H9 (cell line): ENCODE measurements at places on chromosomes 5 and 9. TPM values are rescaled to one million over a fixed set of nuclear protein-coding genes. Genes with fewer than 3 reads are reported as not detected.
A peak's percentile ranks its signal among the peaks of the same experiment; 100 is the strongest.

GRCh38 chr9:137441289-137441934 is at the start of gene ENTPD8:
Gene ENTPD8 (minus strand): TSS chr9:137441357. CDS start chr9:137438285, 3,072 bp downstream.
- H3K27ac ChIP-seq: no peak within 1 kb of the TSS
- H3K4me1 ChIP-seq: no peaks in the 10 kb centered on the region
- H3K27me3 ChIP-seq: no peaks in the 10 kb centered on the region
- DNase-seq: peak; percentile 95

GRCh38 chr5:102737161-102737560 is 17.9 kb upstream of the PAM start:
- no peaks in the 10 kb centered on the region for H3K4me1 ChIP-seq
- no peak overlapping the region for H3K27ac ChIP-seq
- no peaks in the 10 kb centered on the region for H3K27me3 ChIP-seq
- DNase-seq: no peak

DNA sequence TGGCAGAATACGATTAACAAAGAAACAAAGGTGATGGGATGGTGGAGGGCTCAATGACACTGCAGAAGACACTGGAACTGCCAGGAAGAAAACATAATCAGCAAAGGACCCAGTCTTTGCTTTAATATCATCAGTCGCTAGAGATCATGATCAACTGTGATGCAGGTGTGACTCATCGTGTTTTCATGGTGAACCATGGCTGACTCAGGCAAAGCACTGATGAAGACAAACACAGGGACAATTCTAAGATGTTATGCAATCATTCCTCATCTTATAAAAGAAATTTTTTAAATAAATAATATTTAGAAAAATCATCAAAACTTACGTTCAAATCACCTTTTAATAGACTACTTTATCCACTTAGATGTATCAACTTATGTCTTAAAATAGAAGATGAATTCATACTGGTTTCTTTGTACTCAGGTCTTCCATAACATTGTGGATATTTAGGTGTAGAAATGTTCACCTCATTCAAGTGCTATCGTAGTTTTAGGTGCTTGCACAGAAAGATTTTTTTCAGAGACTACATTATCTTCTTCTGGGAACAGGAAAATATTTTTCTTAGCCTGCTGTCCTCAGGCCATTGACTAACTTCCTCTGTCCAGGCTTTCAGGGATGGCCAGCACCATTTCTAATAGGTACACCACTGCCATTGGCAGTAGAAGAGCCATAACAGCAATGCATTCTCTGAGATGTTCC is 673.4 kb upstream of the MEF2C start:
- H3K27me3 ChIP-seq: no peaks in the 10 kb centered on the region
- no peaks in the 10 kb centered on the region for H3K4me1 ChIP-seq
- no peak overlapping the region for H3K4me3 ChIP-seq
- no peak overlapping the region for H3K27ac ChIP-seq

DNA sequence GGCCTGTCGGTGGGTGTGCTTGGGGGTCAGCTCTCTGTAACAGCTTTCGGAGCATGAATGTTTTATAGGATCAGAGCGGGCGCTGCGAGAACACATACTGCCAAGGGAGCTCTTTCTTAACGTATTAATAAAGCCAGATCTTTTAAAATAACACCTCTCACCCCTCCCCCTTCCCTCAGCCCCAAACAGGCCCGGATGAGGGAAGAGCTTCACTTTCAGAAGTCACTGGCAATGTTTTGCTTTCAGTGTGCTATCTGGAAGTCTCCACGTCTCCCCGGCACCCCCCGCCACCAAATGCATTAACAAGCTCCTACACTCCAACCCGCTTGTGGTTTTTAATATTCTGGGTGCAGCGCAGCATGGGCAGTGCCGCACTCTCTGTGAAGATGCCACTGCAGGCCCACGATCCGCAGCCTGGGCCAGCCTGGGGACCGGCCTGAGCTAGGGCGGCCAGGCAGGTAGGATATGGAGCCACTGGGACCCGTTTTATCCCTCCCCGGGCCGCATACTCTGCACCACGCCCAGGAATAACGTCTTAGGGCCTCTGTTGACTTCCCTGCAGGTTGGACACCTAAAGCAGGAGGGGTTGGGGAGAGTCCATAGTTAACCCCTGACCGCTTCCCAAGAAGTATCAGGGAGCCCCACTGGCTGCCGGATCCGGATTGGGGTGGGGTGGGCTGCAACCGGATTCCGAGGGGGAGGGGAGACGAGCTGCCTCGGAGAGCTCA is 12.6 kb downstream of the NR2F1 start:
- no peaks in the 10 kb centered on the region for H3K4me1 ChIP-seq
- no peak overlapping the region; the same call in 1 of the 2 replicates for H3K4me3 ChIP-seq
- DNase-seq: peak; percentile 33
- no peak overlapping the region for H3K27ac ChIP-seq
- no peaks in the 10 kb centered on the region for H3K36me3 ChIP-seq
- H3K27me3 ChIP-seq: peaks cover 96% of the 10 kb centered on the region

DNA sequence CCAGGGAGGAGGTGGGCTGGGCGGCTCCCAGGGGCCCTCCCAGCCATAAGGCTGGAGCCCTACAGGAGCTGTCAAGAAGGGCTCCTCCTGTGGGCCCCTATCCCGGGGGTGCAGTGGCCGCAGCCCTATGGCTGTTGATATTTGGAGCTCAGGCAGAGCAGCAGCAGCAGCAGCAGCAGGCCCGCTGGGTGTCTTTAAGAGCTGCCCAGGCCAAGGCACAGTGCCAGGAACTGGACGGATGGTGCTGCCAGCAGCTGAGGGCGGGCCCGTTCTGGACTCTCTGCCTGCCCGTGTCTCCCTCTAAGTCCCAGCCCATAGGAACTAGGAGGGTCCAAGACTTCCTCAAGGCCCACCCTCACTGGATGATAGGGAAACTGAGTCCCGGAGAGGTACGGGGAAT is 3.6 kb downstream of the AK1 start:
- DNase-seq: no peak
- no peaks in the 10 kb centered on the region; the same call in 2 of the 3 replicates for H3K36me3 ChIP-seq
- H3K27ac ChIP-seq: no peak overlapping the region
- no peaks in the 10 kb centered on the region for H3K4me1 ChIP-seq
- no peaks in the 10 kb centered on the region for H3K27me3 ChIP-seq

DNA sequence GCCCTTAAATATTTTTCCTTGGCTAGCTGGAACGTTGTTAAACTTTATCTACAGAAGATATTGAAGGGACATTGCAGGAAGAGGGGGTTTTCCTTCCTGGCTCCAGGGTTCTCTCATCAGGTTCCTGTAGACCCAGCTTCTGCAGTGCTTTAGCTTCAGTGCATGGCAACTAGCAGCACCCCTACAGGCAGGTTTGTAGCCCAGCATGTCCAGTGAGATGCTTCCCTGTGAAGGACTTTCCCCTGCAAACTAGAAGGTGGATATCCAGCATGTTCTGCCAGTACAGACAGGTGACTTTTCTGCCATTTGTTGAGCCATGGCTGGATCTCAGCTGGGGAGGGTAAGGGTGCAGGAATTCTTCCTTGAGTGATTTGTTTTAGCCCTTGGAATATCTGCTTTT is 10.4 kb downstream of the CCL28 start:
- no peaks in the 10 kb centered on the region for H3K4me1 ChIP-seq
- no peaks in the 10 kb centered on the region for H3K27me3 ChIP-seq
- H3K4me3 ChIP-seq: no peak overlapping the region
- H3K36me3 ChIP-seq: peaks cover 2% of the 10 kb centered on the region; the same call in 1 of the 3 replicates

GRCh38 chr5:66739021-66739420 is 142.8 kb downstream of the MAST4 start:
- H3K27ac ChIP-seq: no peak overlapping the region
- DNase-seq: no peak
- no peaks in the 10 kb centered on the region for H3K4me1 ChIP-seq
- H3K27me3 ChIP-seq: no peaks in the 10 kb centered on the region
- no peak overlapping the region for H3K4me3 ChIP-seq

DNA sequence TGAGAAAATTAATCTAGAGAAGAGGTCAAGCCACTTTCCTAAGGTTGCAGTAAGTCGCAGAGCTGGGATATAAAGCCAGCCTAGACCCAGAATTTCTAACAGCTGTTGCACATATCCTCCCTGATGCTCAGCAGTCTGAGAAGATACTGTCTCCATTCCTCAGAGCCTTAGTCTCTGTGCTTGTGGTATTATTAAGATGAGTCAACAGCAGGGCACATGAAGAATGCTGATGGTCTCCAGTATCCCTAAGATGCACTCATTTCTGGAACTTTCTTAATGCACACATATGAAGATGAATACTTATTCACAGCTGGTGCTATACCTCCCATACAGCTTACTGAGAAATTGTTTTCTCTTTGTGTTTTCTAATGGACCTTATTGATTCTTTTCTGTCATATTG is 32.5 kb downstream of the SGCD start:
- DNase-seq: no peak
- no peaks in the 10 kb centered on the region for H3K36me3 ChIP-seq
- no peaks in the 10 kb centered on the region for H3K27me3 ChIP-seq
- H3K4me1 ChIP-seq: no peaks in the 10 kb centered on the region

- no peaks in the 10 kb centered on the region for H3K27me3 ChIP-seq
- H3K4me3 ChIP-seq: no peak overlapping the region
- no peak for DNase-seq
- no peaks in the 10 kb centered on the region for H3K36me3 ChIP-seq
These were observed 242.9 kb downstream of the MCTP1 start for GRCh38 chr5:95042037-95042436.

DNA sequence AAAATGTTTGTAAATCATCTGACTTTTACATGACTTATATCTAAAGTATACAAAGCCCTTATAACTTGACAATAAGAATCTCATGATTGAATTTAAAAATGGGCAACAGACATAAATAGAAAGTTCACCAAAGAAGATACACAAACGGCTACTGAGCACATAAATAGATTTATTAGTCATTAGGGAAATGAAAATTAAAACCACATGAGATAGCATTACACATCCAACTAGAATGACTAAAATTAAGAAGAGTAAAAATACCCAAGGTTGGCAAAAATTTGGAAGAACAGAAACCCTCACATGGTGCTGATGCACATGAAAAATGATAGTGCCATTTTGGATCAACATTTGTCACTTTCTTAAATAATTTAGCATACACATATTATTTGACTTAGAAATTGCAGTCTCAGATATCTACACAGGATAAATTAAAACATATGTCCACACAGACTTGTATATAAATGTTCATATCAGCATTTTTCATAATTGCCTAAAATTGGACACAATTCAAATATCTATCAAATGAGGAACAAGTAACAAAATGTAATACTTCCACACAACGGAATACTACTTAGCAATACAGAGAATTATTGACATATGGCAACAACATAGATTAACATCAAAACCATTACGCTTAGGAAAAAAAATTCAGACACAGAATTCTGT is 359.1 kb upstream of the DAB2 start:
- 0 out of 2 replicates have a peak, but pooled peaks cover 2% of the 10 kb centered on the region for H3K4me1 ChIP-seq
- no peak overlapping the region for H3K4me3 ChIP-seq
- DNase-seq: no peak

- 0 out of 2 replicates have a peak, but pooled peaks cover 5% of the 10 kb centered on the region for H3K4me1 ChIP-seq
- peak overlapping the region; percentile 90 for H3K4me3 ChIP-seq
- peak; percentile 66 for DNase-seq
- no peaks in the 10 kb centered on the region; the same call in 1 of the 2 replicates for H3K36me3 ChIP-seq
- no peak overlapping the region for H3K27ac ChIP-seq
- H3K27me3 ChIP-seq: no peaks in the 10 kb centered on the region
These were observed 730 bp downstream of the WWC1 start for GRCh38 chr5:168291964-168292785.

GRCh38 chr9:34096751-34097150 is 29.7 kb downstream of the DCAF12 start:
- no peak overlapping the region for H3K4me3 ChIP-seq
- H3K27ac ChIP-seq: no peak overlapping the region
- no peaks in the 10 kb centered on the region for H3K4me1 ChIP-seq
- no peak for DNase-seq
- H3K27me3 ChIP-seq: no peaks in the 10 kb centered on the region
- peaks cover 68% of the 10 kb centered on the region for H3K36me3 ChIP-seq

GRCh38 chr9:13035822-13036221 is 243.7 kb downstream of the MPDZ start:
- no peaks in the 10 kb centered on the region for H3K4me1 ChIP-seq
- H3K27ac ChIP-seq: no peak overlapping the region
- DNase-seq: no peak
- H3K27me3 ChIP-seq: no peaks in the 10 kb centered on the region
- H3K36me3 ChIP-seq: no peaks in the 10 kb centered on the region
- H3K4me3 ChIP-seq: no peak overlapping the region

GRCh38 chr5:133840168-133840567 is 128.3 kb downstream of the C5orf15 start:
- H3K27ac ChIP-seq: no peak overlapping the region
- DNase-seq: no peak
- no peak overlapping the region for H3K4me3 ChIP-seq
- no peaks in the 10 kb centered on the region for H3K36me3 ChIP-seq

- no peaks in the 10 kb centered on the region for H3K36me3 ChIP-seq
- DNase-seq: no peak
- peaks cover 11% of the 10 kb centered on the region for H3K4me1 ChIP-seq
- no peaks in the 10 kb centered on the region for H3K27me3 ChIP-seq
- H3K27ac ChIP-seq: no peak overlapping the region
These were observed 5.2 kb downstream of the SH3RF2 start for GRCh38 chr5:145941448-145942130.

DNA sequence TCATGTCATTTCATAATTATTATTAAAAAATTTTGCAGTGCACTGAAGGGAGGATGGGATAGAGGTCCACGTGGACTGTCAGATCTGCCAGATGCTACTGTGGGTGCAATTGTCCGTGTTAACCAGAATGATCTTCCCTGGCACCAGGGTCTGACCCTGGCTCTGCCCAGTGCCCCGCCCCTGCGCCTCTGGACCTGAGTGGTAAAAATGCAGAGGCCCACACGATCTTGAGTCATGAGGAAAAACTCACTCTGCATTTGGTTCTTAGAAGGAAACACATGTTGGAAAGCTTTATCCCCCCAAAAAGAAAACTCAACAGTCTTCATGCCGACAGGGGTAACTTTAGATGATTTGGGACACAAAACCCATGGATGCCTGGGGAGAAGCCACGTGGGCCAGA is 20.1 kb upstream of the BARX1 start:
- H3K4me3 ChIP-seq: no peak overlapping the region
- H3K27ac ChIP-seq: no peak overlapping the region
- no peaks in the 10 kb centered on the region for H3K4me1 ChIP-seq
- 0 out of 2 replicates have a peak, but pooled peaks cover 8% of the 10 kb centered on the region for H3K36me3 ChIP-seq

GRCh38 chr9:136241542-136241941 is 4.1 kb downstream of the QSOX2 start:
- no peak for DNase-seq
- H3K27ac ChIP-seq: no peak overlapping the region
- no peaks in the 10 kb centered on the region for H3K27me3 ChIP-seq

- H3K4me3 ChIP-seq: no peak overlapping the region
- no peak for DNase-seq
- H3K4me1 ChIP-seq: no peaks in the 10 kb centered on the region
- H3K27ac ChIP-seq: no peak overlapping the region
These were observed 87.9 kb upstream of the POU5F2 start for GRCh38 chr5:93829346-93829745.

Gene GLRA1
- total RNA-seq: not detected in 2 replicates

Gene JAKMIP2
- total RNA-seq: 5.4 and 6.4 TPM in 2 replicates

Gene STC2
- 73.5 and 77.7 TPM in 2 replicates for total RNA-seq

Gene HTR1A
- total RNA-seq: 0.55 and 0.79 TPM in 2 replicates

Gene DNM1
- 54.3 and 58.0 TPM in 2 replicates for total RNA-seq

Gene STXBP1
- total RNA-seq: 22.1 and 22.3 TPM in 2 replicates

Gene RASGRF2
- 11.3 and 13.5 TPM in 2 replicates for total RNA-seq

Gene ADAMTS13
- total RNA-seq: 8.2 and 8.8 TPM in 2 replicates

Gene SEC61B
- 142 and 147 TPM in 2 replicates for total RNA-seq

Gene DRD1
- total RNA-seq: not detected in 2 replicates

Gene NEUROG1
- total RNA-seq: not detected in 2 replicates

Gene NUP188
- 101 and 104 TPM in 2 replicates for total RNA-seq

Gene SOHLH1
- not detected in 2 replicates for total RNA-seq
